ENCODE measurements at places on chromosomes 7 and 10.

DNA sequence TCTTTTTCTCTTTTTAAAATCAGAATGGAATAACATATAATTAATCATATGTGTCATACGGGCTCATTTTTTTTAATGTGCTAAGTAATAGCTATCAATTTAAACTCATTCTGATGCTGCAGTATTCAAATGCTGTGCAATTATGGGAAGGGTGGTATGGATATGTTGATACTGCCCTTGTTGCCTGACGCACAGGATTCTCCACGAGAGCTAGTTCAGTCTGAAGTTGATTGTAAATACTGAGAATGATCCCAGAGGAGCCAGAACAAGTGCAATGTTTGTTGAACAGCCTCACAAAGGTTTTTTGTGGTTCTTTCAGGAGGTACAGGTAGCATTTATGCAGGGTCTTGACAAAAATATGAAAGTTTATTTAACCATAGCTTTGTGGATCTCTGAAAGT, 13.4 kb downstream of the NPY start:
- no peak for DNase-seq

- no peak for DNase-seq
Observed at GRCh38 chr10:60605476-60605875, 172.8 kb upstream of the CDK1 start.

GRCh38 chr10:124450012-124450782, at the start of gene NKX1-2:
Gene NKX1-2, minus strand, starts transcription at chr10:124450035. Its CDS starts 92 bp downstream, at chr10:124449943.
- no peak for DNase-seq

DNA sequence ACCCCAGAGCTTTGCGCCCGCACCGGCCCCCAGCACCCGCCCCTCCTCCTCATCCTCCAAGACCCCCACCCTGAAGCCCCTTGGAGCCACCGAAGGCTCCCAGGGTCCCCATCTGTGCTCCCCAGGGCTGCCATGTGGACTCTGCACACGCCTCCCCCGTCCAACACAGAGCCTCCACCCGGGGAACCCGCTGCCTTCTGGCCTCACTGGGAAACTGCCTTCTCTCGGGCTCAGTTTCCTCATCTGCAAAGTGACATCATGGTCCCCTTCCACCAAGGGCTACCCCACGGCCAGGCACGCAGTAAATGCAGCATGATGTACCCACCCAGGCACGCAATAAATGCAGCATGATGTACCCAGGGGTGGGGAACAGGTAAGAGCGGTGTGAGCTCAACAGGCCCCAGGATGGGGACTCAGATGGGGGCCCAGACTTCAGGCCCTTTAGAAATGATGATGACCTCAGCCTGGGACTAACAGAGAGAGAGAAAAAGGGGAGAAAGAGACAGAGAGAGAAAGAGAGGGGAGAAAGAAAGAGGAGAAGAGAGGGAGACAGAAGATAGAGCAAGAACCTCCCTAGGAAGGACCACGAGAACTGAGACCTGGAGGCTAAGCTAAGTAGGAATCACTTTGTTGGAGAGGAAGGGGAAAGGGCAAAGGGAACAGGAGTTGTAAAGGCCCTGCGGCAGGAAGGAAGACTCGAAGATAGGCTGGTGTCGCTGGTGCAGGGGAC, 2.5 kb upstream of the MICALL2 start:
- no peak for DNase-seq

GRCh38 chr7:157425137-157425731, 88.4 kb downstream of the DNAJB6 start:
- no peak for DNase-seq

Measured in kidney tubule cell (primary cell).